ENCODE measurements at places on chromosomes 6 and 20.

GRCh38 chr6:45272626-45273025 is 55.5 kb upstream of the RUNX2 start:
- no peak for DNase-seq

- no peak for DNase-seq
Observed at GRCh38 chr6:12403201-12403826, 113.2 kb downstream of the EDN1 start.

- no peak for DNase-seq
Observed at GRCh38 chr6:16802071-16802470, 40.8 kb upstream of the ATXN1 start.

DNA sequence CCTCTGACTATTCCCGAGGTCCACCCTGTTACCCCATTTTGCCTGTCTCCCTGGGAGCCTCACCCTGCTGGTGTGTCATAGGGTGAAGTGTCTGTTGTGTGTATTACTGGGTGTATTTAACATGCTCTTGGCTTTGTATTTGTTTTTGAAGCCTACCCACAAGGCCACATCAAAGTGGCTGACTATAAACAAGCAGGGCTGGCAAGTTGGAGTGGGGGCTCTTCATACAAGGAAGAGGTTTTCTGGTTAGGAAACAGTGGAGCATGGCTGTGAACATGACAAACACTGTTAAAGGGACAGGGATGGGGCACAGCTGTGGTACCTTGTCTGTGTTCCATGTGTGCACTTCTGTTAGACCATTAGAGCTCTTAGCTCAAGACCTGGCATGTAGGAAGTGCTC is 26.3 kb downstream of the HECA start:
- DNase-seq: no peak

GRCh38 chr6:47342824-47343223 is 33.1 kb upstream of the TNFRSF21 start:
- DNase-seq: no peak

- DNase-seq: no peak
Observed at GRCh38 chr6:37106554-37106953, 63.4 kb upstream of the PIM1 start.

- no peak for DNase-seq
Observed at GRCh38 chr6:15434263-15434662, 188.4 kb downstream of the JARID2 start.

DNA sequence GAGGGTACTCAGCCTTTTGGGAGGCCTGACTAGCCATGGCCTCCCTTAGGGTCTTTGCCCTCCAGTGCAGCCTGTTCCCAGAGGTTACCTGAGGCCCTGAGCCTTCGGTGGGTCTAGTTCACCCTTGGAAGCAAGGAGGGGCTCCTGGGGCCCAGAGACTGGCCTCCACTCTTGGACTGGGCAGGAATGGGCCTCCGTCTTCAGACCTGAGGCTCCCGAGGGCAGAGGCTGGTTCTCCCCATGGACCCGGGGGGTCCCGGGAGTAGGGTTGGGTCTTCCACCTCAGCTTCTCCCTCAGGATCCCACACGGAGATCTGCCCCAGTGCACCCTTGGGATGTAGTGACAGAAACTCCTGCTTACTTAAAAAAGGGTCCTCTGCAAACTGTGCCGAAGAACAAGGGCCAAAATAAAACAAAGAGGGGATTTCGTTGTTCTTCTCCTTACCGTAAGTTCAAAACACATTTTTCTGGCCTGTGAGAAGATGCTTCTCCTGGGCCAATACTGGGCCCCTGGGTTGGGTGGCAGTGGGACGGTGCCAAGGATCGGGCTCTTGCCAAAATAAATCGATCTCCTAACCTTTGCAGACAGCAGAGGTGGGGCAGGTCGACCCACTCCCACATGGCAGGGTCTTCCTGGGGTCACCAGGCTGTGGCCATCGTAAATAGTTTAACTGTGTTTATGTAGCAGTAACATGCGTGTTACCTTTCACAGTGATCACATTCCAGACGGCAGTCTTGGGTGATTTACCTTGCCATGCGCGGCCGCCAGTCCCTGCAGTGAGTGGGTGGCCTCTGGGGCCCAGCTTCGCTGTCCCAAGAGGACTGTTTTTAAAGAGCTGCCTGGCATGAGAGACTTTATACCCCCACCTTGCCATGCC is 151.8 kb downstream of the VEGFA start:
- DNase-seq: no peak

GRCh38 chr20:49697071-49697470 is 16.6 kb downstream of the B4GALT5 start:
- no peak for DNase-seq

- DNase-seq: no peak
Observed at GRCh38 chr20:49063279-49063678, 17.2 kb downstream of the CSE1L start.

GRCh38 chr6:163963205-163964120 is 548.9 kb downstream of the QKI start:
- no peak for DNase-seq

DNA sequence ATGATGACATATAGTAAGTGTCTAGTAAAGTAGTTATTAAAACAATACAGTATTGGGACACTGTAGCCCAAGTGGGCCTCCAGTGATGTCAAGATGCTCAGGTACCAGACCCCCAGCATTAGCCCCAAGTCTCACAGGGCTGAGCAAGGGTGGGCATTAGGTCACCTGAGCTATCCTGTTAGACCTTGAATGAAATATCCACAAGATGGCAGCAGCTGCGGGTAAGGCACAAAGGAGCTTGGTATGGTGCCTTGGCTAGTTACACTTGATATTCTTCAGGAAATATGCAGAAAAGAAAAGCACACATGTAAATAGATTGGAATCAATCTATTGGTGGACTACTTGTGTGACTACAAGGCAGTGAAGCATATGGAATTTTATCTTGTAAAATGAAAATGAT is 701.8 kb upstream of the ADGRB3 start:
- no peak for DNase-seq

DNA sequence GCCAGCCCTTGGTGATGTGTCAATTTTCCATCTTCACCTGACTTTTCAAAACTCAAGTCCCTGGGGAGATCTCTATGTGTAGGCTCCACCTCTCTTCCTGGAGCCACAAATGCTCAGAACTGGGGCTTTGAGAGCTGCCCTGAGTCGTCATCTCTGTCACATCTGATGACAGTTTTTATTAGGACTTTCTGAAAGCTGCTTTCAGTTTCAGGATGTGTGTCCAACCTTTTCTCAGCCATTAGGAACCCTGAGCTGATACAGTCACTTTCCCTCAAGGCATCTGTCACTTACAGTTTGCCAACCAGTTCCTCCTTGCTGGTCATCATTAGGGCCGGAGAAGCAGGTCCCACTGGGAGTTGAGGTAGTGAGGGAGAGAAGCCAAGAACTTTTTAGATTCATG is 365.9 kb upstream of the CHD6 start:
- no peak for DNase-seq

- DNase-seq: no peak
Observed at GRCh38 chr6:127786109-127786508, 114.7 kb downstream of the THEMIS start.

- DNase-seq: no peak
Observed at GRCh38 chr6:170296746-170297575, 6.1 kb upstream of the DLL1 start.

DNA sequence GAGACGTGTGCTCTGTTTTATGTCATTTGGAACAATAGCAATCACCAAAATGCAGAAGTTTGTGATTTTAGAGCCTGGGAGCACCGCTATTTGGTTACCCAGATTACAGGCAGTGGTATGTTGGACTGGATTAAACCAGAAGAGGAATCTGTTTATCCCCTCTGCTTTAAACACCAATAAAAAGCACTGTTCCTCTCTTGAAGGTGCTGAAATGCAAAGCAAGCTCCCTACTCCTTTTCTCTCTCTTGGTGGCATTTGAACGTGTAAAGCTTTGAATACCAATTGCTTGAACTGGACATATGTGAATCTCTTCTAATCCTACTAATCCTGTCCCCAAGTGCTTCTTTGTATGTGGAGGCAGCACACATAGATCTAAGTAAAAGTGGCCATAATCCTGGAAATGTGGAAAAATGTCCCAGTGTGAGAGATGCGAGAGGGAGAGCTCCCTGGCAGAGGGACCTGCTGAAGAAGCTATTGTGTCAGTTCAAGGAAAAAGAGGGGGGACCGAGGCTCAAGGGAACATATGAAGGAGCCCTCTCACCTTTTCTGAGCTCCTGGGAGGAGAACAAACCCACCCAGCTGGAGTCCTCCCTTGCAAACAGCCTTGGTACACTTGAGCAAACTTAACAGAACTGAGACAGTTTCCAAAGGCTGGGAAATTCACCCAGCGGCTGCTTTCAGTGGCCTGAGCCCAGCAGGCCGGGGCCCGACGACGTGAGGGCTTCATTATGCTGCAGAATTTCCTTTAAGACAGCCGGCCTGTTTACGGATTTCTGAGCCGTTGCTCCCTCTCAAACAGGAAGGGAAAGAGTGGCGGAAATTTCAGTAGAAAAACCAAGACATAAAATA is 18.8 kb upstream of the OLIG3 start:
- DNase-seq: no peak

DNA sequence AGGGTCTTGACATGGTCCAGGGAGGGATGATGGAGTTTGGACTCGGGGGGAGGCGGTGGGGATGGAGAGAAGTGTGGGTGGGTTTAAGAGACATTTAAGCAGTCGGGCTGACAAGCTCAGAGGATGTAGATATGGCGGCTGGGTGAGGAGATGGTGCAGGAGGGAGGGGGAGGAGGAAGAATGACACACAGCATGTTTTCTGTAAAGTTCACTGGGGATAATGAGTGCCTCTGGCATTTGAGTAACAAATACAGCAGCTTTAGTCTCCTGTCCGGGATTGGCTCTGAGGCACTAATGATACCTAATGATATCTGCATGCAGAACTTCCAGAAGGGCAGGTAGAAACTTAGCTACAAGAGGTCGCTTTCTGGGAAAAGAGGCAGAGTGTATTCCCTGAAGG is 107.8 kb downstream of the DHX35 start:
- DNase-seq: no peak

DNA sequence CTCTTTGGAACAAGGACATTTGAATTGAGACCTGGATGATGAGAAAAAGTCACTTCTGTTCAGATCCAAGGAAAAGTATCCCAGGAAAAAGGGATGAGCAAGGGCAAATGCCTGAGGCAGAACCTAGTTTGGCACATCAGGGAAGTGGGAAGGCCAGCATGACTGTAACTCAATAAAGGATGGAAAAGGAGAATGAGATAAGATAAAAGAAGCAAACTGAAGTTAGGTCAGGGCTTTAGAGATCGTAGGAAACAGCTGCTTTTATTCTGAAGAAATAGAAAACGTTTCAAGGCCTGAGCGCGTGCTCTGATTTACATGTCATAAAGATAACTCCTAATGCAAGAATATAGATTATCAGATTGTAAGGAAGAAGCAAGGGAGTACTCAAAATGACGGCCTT is 450.0 kb downstream of the FRK start:
- DNase-seq: no peak

GRCh38 chr6:141988327-141988726 is 144.4 kb upstream of the GJE1 start:
- DNase-seq: no peak

- DNase-seq: no peak
Observed at GRCh38 chr6:43898358-43899131, 128.5 kb downstream of the VEGFA start.

DNA sequence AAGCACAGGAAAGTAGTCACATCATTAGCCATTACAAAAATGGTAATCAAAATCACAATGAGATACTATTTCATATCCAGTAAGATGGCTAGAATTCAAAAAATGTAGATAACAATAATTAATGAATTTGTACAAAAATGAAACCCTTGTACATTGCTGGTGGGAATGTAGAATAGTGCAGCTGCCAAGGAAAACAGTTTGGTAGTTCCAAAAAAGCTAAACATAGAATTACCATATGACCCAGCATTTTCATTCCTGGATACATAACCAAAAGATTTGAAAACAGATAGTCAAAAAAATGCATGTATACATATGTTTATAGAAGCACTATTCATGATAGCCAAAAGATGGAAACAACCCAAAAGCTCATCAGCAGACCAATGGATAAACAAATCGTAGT is 251.1 kb upstream of the RAB32 start:
- no peak for DNase-seq

GRCh38 chr20:57106030-57106682 is 160.3 kb downstream of the BMP7 start:
- DNase-seq: no peak

DNA sequence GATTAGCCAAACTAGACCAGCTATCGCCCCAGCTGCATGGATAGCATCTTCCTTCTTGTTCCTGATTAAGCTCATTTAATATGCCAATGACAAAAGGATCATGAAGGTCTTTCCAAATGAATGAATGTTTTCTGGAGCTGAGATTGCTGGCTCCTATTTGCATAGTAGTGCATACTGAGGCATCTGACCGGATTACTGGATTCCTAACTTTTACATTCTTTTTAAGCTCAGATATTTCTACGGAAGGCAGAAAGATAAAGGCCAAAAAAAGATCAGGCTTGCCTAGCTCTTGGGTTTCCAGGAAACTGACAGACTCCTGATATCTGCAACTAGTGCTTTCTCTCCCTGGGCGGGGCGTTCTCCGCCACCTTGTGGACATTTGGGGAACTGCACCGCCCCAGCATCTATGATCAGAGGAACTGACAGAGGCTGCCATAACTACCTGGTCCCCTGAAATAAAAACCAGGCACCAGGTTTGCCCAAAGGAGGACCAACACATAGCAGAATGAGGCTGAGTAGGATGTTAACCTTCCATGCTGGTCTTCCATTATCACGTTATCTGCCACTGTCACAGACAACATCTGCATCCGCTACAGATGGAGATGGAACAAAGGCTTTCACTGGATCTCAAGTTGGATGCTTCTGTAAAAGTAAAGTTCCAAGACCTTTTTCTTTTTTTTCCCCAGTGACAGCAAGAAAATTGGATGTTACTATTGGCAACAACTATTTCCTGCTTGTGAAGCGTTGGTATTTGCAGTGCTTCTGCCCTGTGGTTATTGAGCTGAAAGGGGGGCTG is 33.2 kb downstream of the NT5E start:
- DNase-seq: peak; percentile 84

- DNase-seq: no peak
Observed at GRCh38 chr6:84920021-84920420, 155.6 kb upstream of the TBX18 start.

DNA sequence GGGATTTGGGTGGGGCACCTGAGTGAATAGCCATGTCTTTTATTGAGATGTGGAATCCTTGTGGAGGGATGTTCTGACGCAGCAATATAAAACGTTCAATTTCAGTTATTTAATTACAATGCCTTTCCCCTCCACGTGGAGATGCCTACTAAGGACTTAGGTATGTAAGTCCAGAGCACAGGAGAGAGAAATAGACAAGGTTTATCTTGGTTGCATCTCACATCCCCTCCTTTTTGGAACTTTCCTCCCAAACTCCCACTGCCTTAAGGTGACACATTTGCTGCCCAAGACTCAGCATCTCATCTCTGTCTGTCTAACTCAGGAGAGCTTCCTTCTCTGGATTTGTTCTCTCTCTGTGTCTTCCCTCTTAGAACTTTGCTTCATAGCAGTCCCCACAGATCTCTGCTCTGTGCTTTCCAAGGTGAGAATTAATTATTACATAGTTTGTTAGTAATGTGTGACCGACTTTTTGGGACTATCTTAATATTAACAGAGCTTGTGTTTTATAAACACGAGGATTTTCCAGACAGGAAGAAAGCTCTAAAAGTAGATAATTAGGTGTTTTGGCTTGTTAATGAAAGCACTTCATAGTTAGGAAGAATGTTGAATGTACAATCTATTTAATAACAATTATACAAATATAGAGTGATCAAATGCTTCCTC is 52.6 kb downstream of the COL19A1 start:
- DNase-seq: no peak

Measured in type B pancreatic cell (in vitro differentiated cells).